ENCODE measurements at places on chromosomes 1 and 21.

GRCh38 chr1:162372159-162373071 lies 4.2 kb downstream of the SPATA46 start:
- no peak for DNase-seq

DNA sequence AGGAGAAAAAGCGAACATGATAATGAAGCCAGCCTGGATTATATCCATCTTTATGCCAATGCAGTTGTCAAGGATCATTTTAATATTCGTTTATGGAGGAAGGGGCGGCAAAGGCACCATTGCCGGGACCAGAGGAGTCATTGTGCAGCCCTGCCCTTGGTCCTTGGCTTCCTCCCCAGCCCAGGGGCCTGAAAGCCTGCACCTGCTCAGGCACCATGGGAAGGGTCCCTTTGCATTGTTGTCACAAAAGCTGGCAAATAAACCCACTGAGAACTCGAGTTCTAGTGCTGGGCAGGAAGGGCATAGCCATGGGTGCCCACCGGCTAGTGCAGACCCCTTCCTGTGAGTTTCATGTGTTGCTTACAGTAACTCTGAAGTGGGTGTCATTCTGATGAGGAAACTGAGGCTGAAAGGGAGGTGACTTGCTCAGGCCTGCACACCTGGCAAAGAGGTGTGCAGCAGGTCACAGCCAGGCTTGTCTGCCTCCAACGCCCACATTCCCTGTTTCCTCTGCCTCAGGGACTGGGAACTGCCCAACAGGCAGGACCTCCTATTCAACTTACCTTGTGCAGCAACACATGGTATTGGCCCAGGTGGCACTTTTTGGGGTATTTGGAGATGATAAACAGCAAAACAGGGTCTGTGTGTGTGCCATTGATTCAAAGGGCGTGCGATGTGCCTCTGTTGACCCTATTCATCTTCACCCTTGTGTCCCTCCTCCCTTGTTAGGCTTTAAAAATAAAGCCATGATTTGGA lies 84.6 kb downstream of the MAN1C1 start:
- no peak for DNase-seq

- no peak for DNase-seq
Observed at GRCh38 chr1:165327538-165327937, 29.0 kb downstream of the LMX1A start.

GRCh38 chr1:239288820-239289554 lies 97.4 kb upstream of the CHRM3 start:
- DNase-seq, result no peak

DNA sequence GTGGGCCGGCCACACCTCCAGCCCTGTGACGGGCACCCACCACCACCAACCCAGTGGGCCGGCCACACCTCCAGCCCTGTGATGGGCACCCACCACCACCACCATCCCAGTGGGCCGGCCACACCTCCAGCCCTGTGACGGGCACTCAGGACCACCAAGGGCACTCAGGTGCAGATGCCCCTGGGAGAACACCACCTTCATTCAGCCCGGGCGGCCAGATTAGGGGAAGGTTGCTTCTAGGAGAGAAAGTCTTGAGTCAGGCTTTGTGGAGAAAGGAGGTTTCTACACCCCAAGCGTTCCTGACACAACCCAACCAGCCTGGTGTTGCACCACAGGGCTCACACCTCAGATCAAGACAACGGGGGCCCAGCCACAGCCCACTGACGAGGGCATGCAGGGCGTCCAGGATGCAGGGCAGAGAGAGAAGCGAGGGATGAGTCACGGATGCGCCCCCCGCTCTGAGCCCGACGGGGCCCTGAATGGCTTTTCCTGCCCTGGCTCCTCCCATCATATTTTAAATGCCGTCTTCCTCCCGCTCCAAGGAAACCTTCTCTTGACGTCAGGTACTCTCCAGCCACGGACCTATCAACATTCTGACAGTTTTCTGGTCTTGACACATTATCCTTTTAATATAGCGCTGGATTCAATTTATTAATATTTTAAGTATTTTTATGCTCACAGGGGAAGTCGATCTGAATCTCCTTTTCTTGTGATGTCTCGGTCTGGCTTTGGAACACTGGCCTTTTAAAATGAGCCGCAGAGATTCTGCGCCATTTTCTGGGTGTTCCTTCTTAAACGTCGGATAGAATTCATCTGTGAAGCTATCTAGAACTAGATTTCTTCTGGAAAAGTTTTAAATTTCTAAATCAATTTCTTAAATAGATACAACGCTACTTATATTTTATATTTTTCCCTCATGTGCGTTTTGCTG lies 631 bp upstream of the SPATC1L start:
- DNase-seq, result no peak

GRCh38 chr1:227766015-227766634 lies 30.9 kb downstream of the SNAP47 start:
- DNase-seq, result no peak

- DNase-seq, result no peak
Observed at GRCh38 chr1:38527373-38527966, 332.1 kb downstream of the RRAGC start.

GRCh38 chr1:230702934-230703678 lies 10.8 kb downstream of the AGT start:
- DNase-seq, result no peak
